ENCODE measurements at places on chromosomes 2 and 18.

- no peak for DNase-seq
Observed at GRCh38 chr2:111041398-111042202, 79.1 kb upstream of the BCL2L11 start.

DNA sequence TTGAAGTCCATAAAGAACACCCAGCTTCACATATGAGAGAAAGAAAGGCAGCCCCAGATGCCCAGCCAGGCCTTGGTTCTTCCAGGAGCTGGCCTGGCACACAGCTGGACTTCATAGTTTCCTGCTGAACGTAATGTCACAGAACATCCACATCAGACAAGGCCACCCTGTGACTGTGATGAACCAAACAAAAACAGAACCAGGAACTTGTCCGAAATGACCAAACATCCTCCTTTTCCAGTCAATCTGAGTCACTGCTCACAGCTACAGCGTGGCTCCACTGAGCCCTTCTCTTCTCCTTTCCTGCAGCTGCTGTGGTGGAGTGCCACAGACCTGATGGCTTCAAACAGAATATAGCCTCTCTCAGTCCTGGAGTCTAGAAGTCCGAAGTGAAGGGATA is 45.4 kb upstream of the PAPOLG start:
- DNase-seq: no peak

DNA sequence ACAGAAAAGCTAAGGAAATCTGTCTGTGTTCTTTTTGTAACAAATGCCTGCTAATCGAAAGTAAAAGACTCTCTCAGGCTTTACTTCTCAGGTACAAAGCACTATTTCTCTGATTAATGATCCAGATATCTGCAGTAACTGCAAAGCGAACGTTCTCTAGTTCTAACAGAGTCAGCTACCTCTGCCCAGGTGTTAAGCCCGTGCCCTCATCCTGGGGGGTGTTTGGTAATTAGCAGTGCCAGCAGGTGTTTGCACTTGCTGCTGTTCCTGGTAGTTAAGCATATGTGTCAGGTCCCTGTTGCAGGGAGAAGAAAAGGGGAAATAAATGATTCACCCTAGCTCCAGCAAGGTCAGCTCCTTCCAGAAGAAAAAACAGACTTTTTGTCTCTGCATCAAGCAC is 58.8 kb upstream of the CRIM1 start:
- peak; percentile 31 for DNase-seq

GRCh38 chr2:58448065-58448507 is 207.0 kb upstream of the FANCL start:
- peak; percentile 7 for DNase-seq

- DNase-seq: no peak
Observed at GRCh38 chr2:88265352-88266303, 95.5 kb downstream of the THNSL2 start.

DNA sequence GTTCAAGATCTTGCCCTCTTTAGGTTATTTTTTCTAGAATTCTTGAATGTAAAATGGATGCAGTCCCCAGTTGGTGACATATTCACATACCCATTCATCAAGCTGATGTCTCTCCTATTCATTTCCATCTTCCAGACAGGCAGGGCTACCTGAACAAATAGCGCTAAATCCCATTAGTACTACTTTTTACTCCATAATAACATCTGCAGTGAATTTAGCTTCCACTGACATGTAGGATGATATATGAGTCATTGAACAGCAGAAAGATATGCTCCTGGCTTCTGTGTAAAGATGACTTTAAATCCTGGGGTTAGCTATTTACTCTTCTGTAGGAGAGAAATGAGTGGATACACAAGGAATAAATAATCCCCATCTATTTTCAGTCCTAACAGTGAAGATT is 194.7 kb downstream of the RND3 start:
- no peak for DNase-seq

- DNase-seq: no peak
Observed at GRCh38 chr18:63195326-63196159, 124.0 kb downstream of the BCL2 start.

DNA sequence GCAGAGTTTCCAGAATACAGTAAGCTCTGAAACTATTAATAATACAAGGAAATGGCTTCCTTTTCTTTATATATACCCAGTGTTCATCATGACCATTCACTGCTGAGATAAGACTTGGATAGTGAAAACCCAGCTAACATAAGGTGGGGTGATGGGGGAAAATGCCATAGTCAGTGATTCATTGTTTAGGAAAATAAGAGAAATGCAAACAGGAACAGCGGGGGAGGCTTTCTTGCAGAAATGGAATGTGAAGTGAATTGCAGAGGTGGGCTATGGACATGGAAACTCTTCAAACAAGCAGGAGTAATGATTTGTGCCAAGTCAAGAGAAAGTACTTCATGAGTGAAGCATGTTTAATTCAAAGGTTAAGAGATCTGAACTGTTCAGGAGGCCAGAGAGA is 519.4 kb downstream of the TDRD15 start:
- DNase-seq: no peak

GRCh38 chr2:233892793-233893192 is 24.4 kb upstream of the TRPM8 start:
- DNase-seq: no peak

DNA sequence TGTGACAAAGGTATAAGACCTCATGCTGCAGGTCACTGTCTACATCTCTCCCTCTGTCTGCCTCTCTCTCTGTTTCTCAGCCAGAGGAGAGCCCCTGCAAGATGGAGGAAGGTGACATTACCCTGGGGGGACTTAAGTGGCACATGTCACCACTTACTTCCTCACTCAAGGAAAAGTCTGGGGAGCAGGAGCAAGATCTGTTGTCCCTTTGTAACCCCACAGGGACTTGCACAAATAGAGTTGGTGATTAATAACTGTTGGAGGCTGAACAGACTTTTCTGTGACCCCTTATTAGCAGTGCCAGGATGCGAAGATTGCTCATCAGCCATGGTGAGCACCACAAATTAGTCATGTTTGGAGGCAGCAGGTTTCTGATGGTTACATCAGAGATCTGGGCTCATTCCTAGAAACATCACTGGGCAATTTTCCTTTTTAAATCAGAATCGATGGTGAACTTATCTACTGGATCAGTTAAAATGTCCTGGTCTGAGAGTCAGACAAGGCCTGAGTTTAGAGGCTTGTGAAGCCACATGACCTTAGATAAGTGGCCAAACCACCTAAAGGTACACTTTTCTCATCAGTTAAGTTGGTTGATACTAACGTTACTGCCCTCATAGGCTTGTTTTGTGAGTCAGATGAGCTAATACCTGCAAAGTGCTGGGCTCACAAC is 81.2 kb upstream of the LTBP1 start:
- DNase-seq: no peak

- no peak for DNase-seq
Observed at GRCh38 chr2:76867854-76868253, 654.3 kb downstream of the LRRTM4 start.

DNA sequence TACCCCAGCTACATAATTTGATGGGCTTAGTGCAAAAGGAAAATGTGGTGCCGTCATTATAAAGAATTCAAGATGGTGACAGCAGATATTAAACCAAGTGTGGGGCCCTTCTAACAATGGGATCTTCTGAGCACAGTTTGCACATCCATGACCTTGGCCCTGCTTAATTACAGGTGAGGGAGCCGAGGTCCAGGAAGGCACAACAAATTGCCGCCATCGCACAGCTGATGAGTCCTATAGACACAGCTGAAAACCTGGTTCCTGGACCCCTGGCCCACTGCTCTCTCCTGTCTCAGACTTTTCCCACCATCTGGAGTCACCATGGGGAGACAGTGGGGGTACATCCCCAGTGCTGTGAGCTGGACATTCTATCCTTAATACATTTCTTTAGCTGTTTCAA is 95.8 kb upstream of the MAP4K3 start:
- no peak for DNase-seq

- no peak for DNase-seq
Observed at GRCh38 chr2:81050580-81051095, 746.1 kb upstream of the LRRTM1 start.

- no peak for DNase-seq
Observed at GRCh38 chr2:69305712-69306392, 81.2 kb downstream of the GFPT1 start.

DNA sequence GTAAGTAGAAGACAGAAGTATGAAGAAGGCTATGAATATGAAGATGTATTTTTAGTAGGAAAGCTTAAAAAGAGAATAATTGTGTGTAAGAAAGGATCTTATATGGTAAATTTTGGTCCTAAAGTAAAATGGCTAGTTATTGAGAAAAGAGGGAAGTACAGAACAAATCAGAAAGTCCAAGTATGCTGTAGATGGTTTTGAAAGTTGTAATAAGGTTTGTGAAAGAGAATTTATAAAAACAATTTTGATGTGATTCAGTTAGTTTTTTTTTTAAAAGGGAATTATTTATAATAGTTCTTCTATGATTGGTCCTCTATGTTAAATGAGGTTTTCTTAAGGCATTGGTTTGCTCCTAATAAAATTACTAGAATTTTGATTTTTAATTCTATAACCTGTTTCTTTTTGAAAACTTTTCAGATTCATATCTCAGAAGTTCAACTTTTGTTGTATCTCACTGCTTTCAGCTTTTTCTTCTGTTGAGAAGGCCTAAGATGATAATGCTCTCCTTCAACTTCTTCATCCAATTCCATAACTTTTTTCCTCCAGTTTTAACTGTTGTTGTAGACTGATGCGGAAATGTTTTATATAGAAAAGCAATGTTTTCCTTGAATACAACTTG is 322.7 kb downstream of the NOL4 start:
- no peak for DNase-seq

DNA sequence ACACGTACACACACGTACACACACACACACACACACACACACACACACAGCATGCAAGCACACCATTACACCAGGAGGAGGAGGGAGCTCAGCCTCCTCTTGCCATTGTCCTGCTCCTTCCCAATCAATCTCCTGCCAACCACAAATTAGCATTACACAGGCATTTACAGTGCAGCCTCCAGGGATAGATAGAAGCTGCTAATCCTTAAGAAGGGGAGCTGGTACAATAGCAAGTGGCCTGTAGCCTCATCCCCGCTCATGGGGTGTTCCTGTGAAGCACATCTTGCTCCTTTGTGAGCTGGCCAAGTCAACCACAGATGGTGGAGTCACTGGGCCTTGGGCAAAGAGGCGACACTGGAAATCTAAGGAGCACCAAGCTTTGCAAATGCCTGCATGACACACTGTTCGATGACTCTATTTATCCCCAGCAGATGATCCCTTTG is 110.3 kb upstream of the PKDCC start:
- DNase-seq: no peak

- no peak for DNase-seq
Observed at GRCh38 chr2:25131567-25132298, 36.6 kb downstream of the POMC start.

GRCh38 chr18:816869-817268 is 4.8 kb upstream of the YES1 start:
- no peak for DNase-seq

DNA sequence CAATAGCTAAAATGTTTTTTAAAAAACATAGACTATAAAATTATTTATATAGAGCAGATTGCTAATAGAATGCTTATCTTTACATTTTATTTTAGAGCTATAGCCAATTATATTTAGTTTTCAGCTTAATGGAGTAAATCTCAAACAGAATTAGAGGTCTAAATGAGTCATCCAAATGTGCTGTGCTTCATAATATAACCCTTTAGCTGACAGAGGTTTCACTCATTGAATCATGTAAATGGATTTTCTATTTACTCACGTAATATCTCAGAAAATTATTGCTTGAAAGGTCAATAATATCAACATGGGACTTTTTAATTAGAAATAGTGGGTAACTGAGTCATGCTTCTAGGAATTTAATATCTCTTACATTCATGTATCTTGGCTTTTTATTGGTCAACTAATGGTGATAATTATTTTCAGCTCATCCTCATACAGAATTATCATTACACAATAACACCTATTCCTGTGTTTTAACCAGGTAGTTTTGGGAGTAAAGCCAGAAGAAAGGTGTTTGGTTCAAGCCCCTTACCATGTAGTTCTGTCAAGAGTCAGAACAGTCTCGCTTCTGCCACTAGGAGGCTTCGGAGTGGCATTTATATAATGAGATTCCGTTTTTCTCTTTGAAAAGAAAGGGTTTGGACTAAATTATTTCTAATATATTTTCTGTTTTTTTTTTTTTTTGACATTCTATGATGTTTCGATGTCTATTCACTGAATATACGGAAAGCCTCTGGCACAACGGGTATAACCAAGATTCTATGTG is 217.6 kb downstream of the CDH7 start:
- no peak for DNase-seq

DNA sequence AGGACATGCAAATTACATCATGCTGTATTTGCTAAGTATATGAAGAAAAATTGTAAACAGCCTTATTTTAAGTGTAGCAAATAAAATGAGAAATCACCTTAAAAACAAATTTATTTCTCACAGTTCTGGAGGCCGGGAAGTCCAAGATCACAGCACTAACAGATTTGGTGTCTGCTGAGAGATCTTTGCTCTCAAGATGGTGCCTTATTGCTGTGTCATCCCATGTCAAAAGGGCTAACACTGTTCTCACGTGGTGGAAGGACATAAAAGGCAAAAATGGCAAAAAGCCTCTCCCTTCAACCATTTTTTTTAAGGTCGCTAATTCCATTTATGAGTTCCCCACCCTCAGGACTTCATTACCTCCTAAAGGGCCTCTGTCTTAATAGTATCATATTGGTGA is 12.1 kb downstream of the XRCC5 start:
- no peak for DNase-seq

DNA sequence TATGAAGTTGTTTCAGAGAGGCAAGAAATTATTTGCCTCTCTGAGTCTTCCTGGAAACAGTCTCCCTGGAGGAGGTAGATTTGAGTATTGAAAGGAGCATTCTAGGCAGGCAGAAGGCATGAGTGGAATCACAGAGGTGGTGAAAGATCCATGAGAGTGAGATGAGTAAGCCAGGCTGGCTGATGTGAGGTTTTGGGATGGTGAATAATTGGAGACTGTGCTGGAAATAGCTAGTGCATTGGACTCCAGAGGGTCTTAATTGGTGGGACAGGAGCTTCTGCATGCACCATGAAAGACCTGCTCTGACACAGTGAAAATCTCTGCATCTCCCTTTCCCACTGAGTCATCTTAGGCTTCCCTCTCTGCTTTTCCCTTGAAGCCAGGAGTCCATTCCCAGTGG is 46.3 kb downstream of the CDC42EP3 start:
- DNase-seq: no peak

GRCh38 chr2:210046851-210047500 is 44.5 kb downstream of the RPE start:
- no peak for DNase-seq

Data from NCI-H774 (cell line).